ENCODE measurements at places on chromosomes 4 and X. TPM values are rescaled to one million over a fixed set of nuclear protein-coding genes. Genes with fewer than 3 reads are reported as not detected.

FSTL5 gene
- total RNA-seq: not detected

GSPT2 gene
- 4.6 TPM for total RNA-seq

AIMP1 gene
- total RNA-seq: 22.5 TPM

SPANXC gene
- total RNA-seq: not detected

MYOZ2 gene
- total RNA-seq: 0.28 TPM

NSUN7 gene
- under 0.01 TPM for total RNA-seq
